Activated CD4-positive, alpha-beta T cell treated with anti-CD3 and anti-CD28 coated beads, Interleukin-2, Interleukin-4, amounts not matched to agents 100 ng/mL and 50 ng/mL, durations not matched to agents 16 hours and 8 hours (primary cell): ENCODE measurements at places on chromosomes 12 and 14.

DNA sequence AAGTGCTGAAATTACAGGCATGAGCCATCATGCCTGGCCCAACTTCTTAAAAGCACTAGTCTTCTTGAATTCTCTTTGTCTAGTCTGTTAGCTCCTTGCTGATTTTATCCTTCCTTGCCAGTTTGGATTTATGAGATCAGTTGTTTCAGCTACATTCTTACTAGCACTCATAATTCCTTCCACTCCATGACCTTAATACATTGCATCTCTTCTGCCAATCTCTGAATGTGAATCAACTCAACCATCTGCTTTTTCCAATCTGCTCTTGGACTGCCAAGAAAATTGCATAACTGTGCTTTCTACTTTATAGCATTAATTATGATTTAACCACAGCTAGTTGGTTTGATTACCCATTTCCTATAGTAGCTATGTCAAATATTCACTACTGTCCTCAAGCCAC is 14.9 kb upstream of the HEATR5A start:
- no peak for DNase-seq

DNA sequence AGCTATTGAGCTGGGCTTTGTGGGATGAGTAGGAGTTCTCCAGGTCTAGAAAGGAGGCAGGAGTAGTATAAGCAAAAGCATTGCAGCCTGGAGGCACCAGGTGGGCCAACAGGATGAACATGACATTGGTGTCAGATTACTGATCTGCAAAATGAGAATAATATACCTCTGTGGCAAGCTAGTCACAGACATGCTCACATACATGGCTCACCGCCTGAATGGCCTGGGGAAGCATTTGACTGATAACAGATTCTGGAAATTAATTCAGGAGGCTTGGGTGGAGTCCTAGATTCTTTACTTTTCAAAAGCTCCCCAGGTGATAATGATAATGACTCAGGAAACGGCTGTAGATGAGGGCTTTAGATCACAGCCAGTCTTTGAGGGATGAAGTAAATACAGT is 709 bp downstream of the TCL1B start:
- no peak for DNase-seq

GRCh38 chr14:50139192-50139591 is 22.8 kb upstream of the VCPKMT start:
- no peak for DNase-seq

DNA sequence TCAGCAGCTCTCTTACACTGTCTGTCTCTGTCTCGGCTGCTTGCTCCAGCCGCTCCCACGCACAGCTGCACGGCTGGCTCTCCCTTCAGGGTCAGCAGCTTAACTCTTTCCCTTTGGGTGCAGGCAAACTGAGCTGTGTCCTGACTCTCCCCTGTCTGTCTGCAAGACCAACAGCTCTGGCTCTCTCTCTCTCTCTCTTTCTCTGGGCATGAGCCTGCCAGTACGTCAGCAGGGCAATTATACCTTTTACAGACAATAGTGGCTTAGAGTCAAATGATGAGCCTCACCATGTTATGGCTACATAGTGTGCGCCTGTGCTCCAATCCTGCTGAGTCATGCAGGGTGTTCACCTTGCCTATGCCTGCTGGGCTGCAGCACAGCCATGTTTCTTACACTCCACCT is 120.5 kb upstream of the DDHD1 start:
- DNase-seq, result no peak

DNA sequence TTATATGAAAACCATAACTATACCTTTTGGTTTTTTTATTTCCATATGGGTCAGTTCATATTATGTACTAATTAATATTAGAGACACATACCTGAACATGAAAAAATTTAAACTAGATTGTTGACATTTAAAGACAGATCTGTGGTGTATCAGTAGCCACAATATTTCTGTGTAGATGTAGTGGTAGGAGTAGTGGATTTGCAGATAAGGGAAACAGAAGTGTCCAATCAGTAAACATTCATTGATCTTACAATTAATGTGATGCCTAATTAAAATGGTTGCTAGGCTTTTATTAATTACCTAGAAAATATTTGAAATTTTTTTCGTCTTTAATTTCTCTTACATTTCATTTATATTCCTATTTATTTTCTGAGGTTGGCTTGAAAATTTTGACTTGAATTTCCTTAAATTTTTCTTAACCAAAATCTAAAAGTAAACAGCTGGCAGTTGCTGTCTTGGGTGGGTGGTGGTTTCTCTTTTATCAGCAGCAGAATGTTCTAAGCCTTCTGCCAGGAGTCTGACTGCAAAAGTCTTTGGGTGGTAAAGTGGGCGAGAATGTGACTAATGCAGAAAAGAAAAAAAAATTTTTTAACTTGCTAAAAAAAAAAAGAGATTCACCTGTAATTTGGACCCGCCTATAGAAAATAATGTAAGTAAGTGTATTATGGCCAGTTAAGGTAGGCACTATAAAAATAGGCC is 2.4 kb downstream of the FGFR1OP2 start:
- peak; percentile 24 for DNase-seq

- no peak for DNase-seq
These were observed 164.0 kb downstream of the METTL25 start for GRCh38 chr12:82522285-82522684.

DNA sequence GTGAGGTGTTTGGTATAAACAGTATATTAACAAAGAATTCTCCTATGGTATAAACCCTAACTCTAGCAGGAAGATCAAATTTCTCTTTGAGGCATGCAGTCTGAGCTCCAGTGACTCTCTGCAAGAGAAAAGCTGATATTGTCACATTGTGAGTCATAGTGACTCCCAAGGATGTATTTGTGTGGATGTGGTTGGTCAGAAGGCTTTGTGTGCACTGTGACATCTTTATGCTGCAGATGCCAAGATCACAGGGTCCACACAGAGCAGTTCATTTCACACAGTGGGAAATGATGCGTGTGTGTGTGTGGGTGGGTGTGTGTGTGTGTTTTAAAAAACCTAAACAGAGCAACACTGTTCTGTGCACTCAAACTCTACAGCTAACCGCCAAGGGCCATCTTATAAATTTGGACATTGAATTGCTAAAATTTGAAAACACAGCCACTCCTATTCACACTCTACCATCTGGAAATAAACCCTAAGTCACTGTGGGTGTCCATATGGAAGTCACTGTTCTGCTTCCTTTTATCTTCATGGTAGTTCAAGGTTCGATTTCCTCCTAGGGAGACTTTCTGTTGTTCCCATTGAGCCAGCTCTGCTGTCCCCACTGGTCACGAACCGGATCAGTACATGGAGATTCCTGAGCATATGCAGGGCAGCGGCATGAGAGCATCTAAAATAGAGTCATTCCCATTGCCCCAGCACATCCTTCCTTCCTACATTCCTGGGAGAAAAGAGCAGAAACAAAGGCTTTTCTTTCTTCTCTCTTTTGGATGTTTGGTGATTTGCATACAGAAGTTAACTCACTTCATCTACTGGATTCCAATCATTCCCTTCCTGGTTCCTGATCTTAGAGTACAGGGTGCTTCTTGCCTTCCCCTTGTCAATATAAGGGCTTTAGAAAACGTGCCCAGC is 727.6 kb downstream of the DIO2 start:
- no peak for DNase-seq

DNA sequence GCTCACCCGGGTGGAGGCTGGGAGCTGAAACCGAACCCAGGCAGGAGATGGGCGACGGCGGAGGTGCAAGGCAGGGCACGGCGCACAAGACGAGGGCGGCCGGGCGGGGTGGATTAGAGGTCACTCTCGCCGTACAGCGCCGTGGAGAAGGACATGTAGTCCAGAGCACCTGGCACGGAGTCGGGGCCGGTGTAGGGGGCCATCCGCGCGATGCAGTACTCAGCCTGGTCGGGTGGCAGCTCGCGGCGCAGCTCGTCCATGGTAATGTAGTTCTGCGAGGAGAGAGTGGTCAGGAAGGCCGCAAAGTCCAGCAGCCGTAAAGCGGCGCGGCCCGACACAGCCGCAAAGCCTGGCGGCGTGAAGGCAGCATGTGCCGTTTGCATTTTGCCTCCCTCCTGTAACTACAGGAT is 81.9 kb upstream of the ZFP36L1 start:
- no peak for DNase-seq

- DNase-seq, result no peak
These were observed 43.8 kb downstream of the ANO6 start for GRCh38 chr12:45259675-45260074.

DNA sequence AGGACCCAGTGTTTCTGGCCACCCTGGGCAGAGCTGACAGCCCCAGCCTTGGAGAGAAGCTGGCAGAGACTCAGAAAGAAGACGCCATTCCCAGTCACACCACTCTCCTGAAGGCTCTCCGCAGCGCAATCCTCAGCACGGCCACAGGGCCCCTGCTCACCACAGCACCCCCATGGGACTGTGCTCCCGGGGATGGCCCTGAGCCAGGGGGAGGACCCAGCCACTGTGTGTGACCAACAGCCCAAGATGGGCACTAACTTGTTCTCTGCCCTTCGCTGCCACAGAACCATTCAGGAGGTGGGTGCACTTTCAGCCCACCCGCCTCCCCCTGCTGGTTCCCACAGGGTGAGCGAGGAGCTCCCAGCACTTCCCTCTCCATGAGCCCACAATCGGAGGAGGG is 57.1 kb downstream of the CCNK start:
- no peak for DNase-seq

- DNase-seq, result no peak
These were observed 86.5 kb upstream of the DIO3 start for GRCh38 chr14:101474563-101475455.

DNA sequence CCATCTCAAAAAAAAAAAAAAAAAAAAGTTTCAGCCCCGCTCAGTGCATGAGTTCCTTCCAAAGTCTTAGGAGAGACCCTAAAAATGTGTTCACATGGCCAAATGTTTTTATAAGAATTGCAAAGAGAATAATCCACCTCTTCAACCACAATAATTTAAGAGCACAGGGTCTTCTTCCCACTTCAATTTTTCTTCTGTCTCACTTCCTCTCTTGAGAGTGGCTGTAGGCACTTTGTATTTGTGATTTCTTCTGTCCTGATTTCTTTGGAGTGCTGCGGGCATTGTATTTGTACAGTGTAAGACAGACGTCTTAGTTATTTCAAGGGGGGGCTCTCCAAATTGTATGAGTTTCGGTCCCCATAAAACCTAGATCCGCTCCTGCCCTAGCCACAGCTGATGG is 58.3 kb downstream of the C12orf56 start:
- no peak for DNase-seq

DNA sequence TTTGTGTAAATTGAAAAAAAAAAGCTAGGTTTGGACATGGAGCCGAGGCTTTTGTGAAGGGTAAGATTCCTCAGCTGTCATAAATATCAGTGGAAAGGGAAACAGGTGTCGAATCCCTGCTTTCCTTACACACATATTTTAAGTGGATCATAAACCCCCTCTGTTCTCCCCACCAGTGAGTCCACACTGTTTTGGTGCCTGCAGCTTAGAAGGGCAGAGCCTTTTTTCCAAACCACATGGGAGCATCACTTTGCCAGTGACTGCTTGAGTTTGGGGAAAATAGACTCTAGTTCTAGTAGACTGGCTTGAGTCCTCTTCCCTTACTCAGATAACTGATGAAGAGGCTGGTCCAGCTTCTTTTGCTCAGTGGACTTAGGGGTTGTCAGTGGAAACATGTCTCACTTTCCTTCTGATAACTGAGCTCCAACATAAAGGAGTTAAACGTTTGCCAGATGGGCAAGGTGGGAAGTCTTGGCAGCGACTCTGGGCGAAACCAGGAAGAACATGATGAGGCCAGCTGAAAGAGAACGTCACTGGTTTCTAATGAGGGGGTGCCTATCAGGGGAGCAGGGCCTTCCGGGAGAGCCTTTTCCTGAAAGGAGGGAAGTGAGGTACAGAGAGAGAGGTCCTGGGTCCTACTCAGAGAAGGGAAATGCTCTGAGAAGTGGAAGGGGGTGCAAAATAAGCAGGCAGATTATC is 168.1 kb upstream of the PARP11 start:
- DNase-seq, result no peak

DNA sequence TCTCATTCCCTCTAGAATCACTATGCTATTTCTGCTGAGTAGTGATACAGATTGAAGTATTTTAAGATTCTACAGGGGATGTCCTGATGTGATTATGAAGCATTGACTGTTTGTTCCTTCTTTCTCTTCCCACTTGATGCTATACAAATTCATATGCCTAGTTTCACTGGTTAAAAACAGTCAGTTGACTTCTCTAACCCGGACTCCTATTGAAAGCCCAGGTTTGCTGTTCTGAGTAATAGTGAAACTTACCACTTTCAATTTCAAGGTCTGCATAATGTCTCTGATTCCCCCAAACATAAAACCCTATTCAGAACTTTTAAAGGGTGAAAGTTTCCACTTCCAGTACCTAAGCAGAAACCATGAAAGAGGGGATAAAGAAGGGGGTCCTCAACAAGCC is 117.7 kb upstream of the RPL10L start:
- peak; percentile 48 for DNase-seq

DNA sequence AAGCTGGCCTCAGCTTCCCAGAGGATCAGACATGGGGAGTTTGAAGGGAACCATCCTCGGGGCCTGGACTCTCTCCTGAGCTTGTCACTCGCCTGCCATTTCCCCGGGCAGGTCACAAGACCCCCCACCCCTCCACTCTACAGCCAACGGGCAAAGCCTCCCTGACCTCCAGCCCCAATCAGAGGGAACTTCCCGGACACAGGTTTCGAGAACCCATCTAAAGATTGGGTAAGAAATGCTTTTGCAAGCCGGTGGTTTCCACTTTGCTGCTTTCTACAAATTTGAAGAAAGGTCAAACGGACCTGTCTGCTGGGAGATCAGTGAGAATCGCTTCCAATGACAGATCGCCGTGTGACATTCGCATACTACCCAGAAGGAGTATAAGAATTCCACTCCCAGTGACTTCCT is 89.6 kb downstream of the SCARB1 start:
- peak; percentile 73 for DNase-seq

DNA sequence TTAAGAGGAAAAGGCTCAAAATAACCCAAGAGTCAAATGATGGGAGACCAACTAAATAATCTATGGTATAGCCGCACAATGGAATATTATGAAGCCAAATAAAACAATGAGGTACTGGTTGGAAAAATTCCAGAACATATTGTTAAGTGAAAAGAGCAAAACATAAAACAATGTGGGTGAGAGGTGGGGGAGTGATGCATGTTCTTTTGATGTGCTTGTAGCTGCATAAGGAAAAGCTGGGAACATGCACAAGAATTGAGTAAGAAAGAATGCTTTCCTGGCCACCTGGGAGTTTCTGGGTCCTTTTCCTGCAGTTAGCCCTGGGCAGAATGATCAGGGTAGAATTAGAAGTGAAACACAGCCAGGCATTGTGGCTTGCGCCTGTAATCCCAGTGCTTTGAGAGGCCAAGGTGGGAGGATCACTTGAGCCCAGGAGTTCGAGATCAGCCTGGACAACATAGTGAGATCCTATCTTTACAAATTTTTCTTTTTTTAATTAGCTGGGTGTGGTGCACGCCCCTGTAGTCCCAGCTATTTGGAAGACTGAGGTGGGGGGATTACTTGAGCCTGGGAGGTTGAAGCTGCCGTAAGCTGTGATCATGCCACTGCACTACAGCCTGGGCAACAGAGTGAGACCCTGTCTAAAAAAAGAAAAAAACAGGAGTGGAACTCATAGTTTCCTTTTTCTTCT is 7.9 kb downstream of the ABCB9 start:
- DNase-seq, result no peak

GRCh38 chr12:190881-191280 is 23.1 kb downstream of the SLC6A12 start:
- no peak for DNase-seq
